Right ventricle myocardium inferior (tissue), 1 donor: ENCODE measurements at places on chromosomes 2 and 18. TPM values are rescaled to one million over a fixed set of nuclear protein-coding genes. Genes with fewer than 3 reads are reported as not detected.

L3MBTL4 gene
- total RNA-seq = 1.1 TPM

KIDINS220 gene
- total RNA-seq = 49.0 TPM

GREB1L gene
- 6.4 TPM for total RNA-seq

BUB1 gene
- total RNA-seq = 0.87 TPM

TDRD15 gene
- not detected for total RNA-seq

KYNU gene
- total RNA-seq = 1.1 TPM
